ENCODE measurements at places on chromosomes 1 and 21. TPM values are rescaled to one million over a fixed set of nuclear protein-coding genes. Genes with fewer than 3 reads are reported as not detected.

DNA sequence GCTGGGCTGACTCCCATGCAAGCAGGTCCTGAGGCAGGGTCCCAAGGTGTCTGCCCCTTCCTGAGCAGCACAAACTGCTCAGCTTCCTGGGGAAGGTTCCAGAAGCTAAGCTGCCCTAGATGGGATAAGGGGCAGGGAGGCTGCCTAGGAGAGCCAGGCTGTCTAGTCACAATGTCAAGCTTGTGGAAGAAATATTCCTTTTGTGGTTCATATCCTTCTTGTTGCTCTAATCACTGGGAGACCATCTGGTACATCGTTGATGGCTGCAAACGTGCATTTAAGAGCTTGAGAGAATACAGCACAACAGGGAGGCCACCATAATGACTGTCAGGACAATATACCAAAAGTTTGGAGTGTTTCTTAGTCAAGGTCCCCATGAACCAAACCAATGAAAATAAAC, 67.4 kb downstream of the SLC16A1 start:
- DNase-seq: no peak

GRCh38 chr1:10958614-10959013, 53.8 kb upstream of the TARDBP start:
- no peak for DNase-seq

- no peak for DNase-seq
Measured at GRCh38 chr1:154557939-154558719, at the start of gene UBE2Q1. TSS of gene UBE2Q1 (minus strand) at chr1:154558662. CDS start at chr1:154558553, 109 bp downstream.

- DNase-seq: no peak
Measured at GRCh38 chr1:224683936-224684335, 67.8 kb downstream of the CNIH3 start.

DNA sequence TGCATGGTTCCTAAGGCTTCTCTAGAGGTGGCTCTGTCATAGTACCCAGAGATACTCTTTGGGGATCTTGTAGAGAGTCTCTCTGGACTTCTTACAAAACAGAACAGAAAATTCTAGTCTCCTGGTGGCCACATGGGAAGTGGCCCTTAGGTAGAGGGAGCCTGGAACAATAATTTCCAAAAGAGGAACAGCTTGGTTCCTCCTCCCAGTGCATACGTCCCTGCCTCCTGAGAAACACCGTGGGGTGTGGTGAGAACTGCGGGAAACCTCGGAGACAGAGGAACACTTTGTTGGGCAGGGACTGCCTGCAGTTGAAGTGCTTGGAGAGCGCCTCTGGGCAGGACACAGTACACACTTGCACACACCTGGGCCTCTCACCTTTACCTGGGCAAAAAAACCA, 38.8 kb upstream of the EPHA8 start:
- DNase-seq: no peak

GRCh38 chr1:201795066-201795465, 33.9 kb upstream of the IPO9 start:
- no peak for DNase-seq

- DNase-seq: no peak
Measured at GRCh38 chr1:232952514-232953499, 2.4 kb downstream of the NTPCR start.

- DNase-seq: no peak
Measured at GRCh38 chr1:206502403-206502802, 4.9 kb upstream of the RASSF5 start.

GRCh38 chr1:67316918-67317317, 9.2 kb downstream of the IL12RB2 start:
- no peak for DNase-seq

- DNase-seq: peak; percentile 16
Measured at GRCh38 chr21:24096651-24097050, 1510.6 kb downstream of the MRPL39 start.

GRCh38 chr1:194045416-194045815, 859.0 kb upstream of the B3GALT2 start:
- no peak for DNase-seq

- DNase-seq: no peak
Measured at GRCh38 chr1:160407839-160408801, 7.8 kb downstream of the VANGL2 start.

- DNase-seq: no peak
Measured at GRCh38 chr21:36349315-36349714, 29.3 kb downstream of the MORC3 start.

GRCh38 chr1:67827688-67828087, 5.6 kb downstream of the GNG12 start:
- DNase-seq: no peak

- no peak for DNase-seq
Measured at GRCh38 chr1:53255031-53255430, 16.7 kb upstream of the MAGOH start.

- DNase-seq: no peak
Measured at GRCh38 chr1:36822648-36823047, 211.7 kb downstream of the GRIK3 start.

GRCh38 chr1:200659269-200659668, 10.4 kb downstream of the DDX59 start:
- no peak for DNase-seq

GRCh38 chr1:230818367-230818766, 50.0 kb downstream of the C1orf198 start:
- peak; percentile 33 for DNase-seq

GRCh38 chr1:160629286-160630210, 17.3 kb downstream of the SLAMF1 start:
- no peak for DNase-seq

DNA sequence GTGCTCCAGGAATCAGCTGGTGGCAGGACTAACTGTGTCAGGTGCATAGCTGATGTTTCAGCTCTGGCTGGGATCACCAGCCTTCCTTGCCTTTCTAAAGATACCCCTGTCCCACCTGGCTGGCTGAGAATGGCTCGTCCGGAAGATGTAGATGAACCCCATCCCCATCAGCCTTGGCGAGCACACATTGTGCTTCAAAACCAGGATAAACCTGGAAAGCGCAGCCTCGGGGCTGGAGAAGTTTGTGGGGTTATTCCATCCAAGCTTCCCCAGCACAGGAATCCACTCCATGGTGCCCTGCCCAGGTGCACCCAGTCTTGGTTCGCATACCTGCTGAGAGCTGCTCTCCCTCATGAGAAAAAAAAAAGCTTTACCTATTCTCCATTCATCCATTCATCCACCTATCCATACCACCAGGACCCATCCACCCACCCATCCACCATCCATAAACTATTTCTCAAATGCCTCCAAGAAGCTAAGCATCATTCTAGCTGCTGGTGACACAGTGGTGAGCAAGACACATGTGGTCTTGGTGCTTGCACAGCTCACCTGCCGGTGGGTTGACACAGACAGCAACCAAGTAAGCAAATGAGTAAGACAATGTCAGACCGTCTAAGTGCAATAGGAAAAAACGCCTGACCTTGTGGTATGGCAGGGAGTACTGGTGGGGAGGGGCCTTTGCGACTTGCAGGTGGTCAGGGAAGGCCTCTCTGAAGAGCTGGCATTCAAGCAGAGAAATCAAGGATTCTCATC, 94.0 kb downstream of the DMRTB1 start:
- DNase-seq: no peak

- DNase-seq: no peak
Measured at GRCh38 chr1:15577691-15578090, 7.2 kb downstream of the AGMAT start.

The FCRLB gene
- polyA plus RNA-seq: 0.17 TPM

The TCHH gene
- polyA plus RNA-seq: 0.03 TPM

The TINAGL1 gene
- 20.4 TPM for polyA plus RNA-seq

The TENT5C gene
- polyA plus RNA-seq: 2.3 TPM

The PLPP3 gene
- polyA plus RNA-seq: 132 TPM

The RXFP4 gene
- polyA plus RNA-seq: 0.14 TPM

The SLC9C2 gene
- not detected for polyA plus RNA-seq

The GABRD gene
- polyA plus RNA-seq: 0.41 TPM

The SLC45A3 gene
- 3.4 TPM for polyA plus RNA-seq

The PGLYRP4 gene
- 1.1 TPM for polyA plus RNA-seq

The FLVCR1 gene
- polyA plus RNA-seq: 6.5 TPM

The HSPG2 gene
- polyA plus RNA-seq: 223 TPM

All from muscle of back (tissue), 13 donors.